ENCODE measurements at places on chromosomes 3 and 15.

- peak; percentile 70 for DNase-seq
Measured at GRCh38 chr3:125643172-125643571, 47.9 kb upstream of the OSBPL11 start.

- DNase-seq, result no peak
Measured at GRCh38 chr3:132283916-132284405, 33.2 kb upstream of the ACP3 start.

DNA sequence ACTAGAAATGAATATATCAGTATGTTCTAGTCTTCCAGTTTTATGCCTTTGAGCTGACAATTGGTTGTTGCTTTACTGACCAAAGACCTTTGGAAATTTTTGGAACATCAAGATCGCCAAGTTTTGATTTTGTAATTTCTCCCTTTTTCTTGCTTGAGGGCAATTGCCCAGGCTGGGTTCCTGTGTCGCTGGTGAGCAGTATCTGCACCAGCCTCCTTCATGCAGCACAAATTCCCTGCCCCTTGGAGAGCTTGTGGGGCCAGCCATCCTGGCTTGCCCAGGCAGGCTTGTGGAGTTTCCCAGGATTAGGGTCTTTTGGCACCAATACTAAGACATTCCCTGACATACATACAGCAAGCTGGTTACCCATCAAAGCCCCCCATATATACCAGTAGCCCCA, 37.9 kb upstream of the HACD2 start:
- no peak for DNase-seq

- peak; percentile 6 for DNase-seq
Measured at GRCh38 chr15:28885128-28885629, 595 bp upstream of the APBA2 start.

DNA sequence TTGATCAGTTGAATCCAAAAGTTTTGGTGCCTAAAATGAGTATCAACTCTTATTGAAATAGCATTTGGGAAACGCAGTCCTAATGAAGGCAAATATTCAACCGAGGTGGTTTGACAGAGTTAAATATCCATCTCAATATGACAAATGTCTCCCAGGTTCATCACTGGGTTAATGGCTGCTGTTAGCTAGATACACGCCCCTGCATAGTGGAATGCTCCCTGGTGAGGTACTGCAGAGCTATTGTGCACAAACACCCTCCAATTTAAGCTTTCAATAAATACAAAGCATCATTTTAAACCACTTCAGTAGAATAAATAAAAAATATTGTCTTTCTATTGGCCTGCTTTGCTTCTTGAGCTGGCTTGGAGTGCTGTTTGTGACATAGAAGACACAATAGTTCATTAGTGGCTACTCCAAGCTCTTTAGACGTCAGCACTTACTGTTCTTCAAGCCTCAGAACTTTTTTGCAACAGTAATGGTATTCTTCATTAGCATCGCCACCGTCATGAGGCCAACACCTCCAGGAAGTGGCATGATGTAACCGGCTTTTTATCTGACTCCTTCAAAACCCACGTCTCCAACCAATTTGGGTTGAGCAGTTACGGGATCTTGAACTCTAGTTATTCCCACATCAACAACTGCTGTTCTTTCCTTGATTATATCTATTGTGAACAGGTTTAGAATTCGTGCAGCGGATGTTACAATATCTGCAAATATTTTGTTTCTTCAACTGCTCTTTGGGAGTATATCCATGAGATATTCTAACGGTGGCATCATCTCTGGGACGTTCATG, 1159.6 kb upstream of the EPHA6 start:
- DNase-seq, result no peak

GRCh38 chr3:55180936-55181535, 253.2 kb upstream of the LRTM1 start:
- DNase-seq, result no peak

GRCh38 chr3:58411851-58412830, 21.5 kb downstream of the PDHB start:
- DNase-seq, result no peak

GRCh38 chr3:45413172-45413765, 24.9 kb downstream of the LARS2 start:
- no peak for DNase-seq

- DNase-seq, result peak; percentile 5
Measured at GRCh38 chr15:31758126-31758525, 272.2 kb upstream of the CHRNA7 start.

GRCh38 chr3:190721330-190721729, 141.2 kb downstream of the GMNC start:
- DNase-seq, result peak; percentile 28

GRCh38 chr15:49248291-49248690, 78.2 kb downstream of the GALK2 start:
- DNase-seq, result no peak

DNA sequence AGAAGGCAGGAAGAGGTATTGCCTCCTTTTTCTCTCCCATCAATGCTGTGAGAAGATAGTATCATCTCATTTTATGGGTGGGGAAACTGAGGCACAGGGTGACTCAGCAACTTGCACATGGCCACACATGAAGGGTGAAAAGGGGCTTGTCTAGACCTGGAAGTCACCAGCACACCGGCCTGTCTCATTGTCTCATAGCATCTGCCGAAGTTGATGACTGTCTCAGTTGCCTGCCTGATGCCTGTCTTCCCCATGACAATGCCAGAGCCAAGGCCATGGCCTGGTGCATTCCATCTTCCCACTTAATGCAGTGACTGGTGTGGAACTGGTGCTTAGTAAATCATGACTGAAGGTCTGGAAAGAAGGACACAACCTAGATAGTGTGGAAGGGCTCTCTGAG, 27.9 kb upstream of the PRR23E start:
- DNase-seq, result no peak

GRCh38 chr3:102089904-102090720, 240.8 kb downstream of the NFKBIZ start:
- peak; percentile 26 for DNase-seq

DNA sequence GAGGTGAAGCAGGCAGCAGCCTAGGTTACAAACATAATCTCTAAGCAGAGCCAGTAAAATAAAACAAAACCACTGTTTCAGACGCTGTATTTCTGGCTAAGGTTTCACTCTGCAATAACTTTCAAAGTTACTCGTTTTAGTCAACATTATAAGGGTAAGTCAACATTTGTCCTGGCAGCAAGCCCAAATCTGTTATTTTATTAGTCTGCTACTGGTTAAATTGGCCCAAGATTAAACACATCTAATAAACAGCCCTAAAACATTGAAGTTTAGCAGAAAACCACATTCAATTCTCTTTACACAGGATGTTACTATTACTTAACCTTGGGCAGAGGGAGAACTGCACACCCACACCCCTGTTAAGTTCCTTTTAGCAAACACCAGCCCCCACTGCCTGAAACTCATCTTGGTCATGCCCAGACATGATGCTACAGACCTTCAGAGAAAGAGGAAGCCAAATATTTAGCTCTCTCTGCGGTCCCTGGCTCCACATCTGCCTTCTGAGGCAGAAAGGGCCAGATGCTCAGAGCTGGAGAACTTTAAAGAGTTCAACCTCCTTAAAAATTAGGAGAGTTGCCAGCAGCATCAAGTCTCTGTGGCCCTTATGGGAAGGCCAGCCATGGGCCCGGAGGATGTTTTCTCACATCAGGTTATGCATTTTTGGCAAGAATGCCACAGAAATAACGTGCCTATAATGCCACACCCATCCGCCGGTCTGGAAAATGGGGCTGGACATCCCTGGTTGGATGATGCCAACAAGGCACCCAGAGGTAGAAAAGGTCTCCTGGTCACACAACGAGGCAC, 17.9 kb downstream of the ARHGEF3 start:
- DNase-seq, result peak; percentile 75

DNA sequence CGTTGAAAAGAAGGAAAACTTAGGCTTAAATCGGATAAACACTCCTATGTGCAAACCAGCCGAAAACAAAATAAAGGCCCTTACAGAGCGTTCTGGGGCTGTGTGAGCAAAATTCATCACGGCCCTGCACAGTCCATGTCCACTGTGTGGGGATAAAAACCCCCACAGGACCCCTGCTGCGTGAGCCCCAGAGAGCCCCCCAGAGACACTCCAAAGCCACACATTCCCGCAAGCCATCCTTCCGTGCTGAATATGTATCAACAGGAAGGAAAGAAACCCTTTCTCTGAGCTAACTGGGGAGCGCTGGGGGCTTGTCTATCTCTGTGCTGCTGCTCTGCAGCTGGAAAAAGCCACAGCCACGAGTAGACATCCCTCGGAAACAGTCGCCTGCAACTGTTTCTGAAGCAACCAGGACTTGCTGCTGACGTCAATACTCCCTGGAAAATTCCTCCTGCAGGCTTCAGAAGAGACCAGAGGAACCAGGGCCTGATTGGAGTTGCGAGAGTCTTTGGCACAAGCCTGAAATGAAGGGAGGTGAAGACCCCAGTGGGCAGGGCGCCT, 72.7 kb downstream of the NUP210 start:
- DNase-seq, result no peak

DNA sequence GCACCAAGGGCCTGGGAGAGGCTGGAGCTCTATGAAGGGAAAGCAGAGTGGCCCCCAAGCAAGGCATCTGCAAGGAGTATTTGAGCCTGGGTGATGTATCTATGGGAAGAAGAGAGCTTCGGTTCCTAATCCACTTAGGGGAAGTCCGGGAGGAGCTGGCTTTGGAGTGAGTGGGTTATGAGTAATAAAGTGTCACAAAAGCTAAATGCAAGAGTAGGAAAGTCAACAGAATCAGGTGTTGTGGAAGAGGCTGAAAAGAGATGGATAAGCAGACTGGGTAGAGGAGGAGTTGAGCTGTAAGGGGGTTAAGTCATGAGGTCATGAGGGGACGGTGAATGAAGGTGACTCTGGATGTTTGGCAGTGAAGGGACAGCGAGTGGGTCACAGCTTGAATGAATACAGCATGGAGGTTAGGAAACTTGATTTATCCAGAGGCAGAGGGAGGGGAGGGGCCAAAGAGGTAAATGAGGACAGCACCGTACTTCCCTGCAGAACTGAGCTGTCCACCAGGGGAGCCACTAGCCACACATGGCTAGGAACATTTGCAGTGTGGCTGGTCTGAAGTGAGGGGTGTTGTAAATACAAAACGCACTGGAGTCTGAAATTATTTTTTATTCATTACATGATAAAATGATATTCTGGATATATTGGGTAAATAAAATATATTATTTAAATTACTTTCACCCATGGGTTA, 83.3 kb downstream of the ADCY5 start:
- DNase-seq, result no peak

- no peak for DNase-seq
Measured at GRCh38 chr15:35667908-35668307, 121.9 kb upstream of the DPH6 start.

DNA sequence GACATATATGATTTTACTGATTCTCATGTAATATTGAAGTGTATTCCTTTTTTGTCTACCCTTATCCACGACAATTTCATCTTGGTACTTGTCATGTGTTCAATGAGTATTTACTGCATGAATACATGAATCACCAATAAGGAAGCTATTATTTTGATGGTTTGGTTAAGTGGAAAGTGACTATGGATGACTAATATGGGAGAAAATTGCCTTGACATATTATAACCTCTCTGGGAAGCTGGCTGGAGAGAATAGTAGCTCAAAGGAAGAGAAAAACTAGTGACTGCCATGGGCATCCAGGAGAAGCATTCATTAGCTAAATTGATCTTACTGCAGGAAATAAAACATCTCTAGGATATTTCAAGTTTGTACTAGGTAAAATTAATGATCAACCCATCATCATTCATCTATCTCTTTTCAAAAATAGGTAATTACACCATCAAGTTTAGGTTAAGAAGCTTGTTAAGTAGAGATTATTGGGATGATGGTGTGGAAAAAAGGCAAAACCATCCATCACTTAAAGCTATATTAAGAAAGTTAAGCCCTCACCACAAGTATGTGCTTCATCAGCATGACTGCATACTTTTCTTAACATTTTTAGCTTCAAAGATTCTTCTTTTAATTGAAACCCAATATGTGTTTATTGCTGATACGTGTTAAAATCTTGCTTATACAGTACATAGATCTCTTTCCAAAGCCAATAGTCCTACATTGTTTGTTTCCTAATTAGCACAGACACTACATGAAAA, 455.2 kb upstream of the ARPP21 start:
- no peak for DNase-seq

DNA sequence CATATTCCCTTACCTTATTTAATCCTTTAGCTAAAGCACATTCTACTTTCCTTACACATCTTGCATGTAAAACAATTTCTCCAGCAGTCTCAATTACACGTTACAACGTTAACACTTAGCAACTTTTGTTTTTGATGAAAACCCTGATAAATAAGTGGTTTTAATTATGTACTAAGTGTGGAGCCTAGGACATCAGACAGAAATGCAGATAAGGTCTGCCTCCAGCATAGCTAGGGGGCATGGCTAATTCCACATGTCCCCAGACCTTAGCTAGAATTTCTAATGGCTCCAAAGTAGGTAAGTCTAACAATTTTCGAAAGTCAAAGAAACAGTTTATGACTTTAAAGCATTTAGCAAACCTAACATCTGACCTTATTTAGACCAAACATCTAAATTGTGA, 77.4 kb upstream of the TERB2 start:
- DNase-seq, result no peak

GRCh38 chr3:184672977-184673870, 38.6 kb downstream of the MAGEF1 start:
- DNase-seq, result no peak

DNA sequence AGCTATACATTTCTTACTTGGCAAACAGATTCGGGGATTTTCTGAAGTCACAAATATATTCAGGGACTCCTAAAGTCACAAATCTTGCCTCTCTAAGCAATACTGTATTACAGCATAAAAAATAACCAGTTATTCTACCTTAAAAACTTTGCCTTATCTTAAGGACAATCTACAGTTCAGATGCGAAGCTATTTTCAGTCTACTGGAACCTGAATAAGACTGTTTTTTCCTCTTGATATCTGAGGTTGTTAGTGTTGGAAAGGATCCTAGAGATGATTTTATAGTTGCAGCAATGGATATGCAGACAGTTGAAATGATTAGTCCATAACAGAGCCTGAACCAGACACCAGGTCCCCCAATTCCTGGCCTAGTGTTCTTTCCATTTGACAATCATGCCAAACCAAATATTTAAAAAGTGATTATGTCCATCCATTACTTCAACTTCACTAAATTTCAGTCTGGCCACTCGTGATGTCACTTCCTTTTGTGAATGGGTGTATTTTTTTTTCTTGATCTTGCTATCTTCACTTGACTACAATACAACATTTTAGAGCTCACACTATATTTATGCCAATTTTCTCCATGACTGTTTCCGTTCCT, 1.8 kb downstream of the HDGFL3 start:
- no peak for DNase-seq

- no peak for DNase-seq
Measured at GRCh38 chr3:105862217-105862616, 6.6 kb downstream of the CBLB start.

- no peak for DNase-seq
Measured at GRCh38 chr3:119589102-119589773, 8.4 kb upstream of the PLA1A start.

DNA sequence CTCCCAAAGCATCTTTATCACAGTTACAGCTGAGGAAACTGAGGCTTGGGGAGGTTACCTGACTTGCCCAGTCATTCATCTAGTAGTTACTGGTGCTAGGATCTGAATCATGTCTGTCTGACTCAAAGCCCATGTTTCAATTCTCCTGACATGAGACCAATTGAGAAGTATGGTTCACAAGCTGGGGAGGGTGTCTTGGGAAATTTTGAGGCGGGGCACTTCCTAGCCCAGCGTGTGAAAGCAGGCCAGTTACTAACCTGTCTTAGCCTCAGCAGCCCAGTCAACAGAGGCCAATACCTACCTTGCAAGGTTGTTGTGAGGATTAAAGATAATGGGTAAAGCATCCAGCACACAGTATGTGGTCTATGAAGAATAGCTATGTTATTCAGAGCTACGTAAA, 37.0 kb downstream of the CLDN18 start:
- DNase-seq, result no peak
